Occipital lobe (tissue), 3 donors: ENCODE measurements at places on chromosomes 16 and 17.

DNA sequence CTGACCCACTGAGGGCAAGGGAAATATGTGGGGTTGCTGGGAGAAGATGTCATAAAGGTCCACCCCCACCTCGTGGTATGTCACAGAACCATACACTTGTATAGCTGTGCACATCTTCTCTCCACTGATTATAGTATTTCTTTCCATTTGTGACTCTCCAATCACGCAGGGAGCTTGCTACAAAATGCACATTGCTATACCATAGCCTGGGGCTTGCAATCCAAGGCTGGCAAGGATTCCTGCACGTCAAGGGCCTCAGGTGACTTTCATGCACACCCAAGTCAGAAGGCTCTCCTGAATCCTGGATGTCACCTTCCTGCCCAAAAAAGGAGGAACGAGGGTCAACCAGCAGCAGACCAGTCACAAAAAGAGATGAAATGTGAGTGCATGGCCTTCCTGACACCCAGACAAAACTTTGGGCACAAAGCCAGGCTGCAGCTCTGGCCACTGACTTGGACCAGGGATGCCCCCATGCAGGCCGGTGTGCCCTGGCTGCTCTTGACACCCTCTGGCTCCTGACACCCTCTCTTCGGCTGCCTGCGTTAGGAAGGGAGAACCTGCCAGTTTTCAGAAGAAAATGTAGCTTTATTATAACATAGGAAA, 12.1 kb downstream of the TBC1D26 start:
- DNase-seq = no peak

DNA sequence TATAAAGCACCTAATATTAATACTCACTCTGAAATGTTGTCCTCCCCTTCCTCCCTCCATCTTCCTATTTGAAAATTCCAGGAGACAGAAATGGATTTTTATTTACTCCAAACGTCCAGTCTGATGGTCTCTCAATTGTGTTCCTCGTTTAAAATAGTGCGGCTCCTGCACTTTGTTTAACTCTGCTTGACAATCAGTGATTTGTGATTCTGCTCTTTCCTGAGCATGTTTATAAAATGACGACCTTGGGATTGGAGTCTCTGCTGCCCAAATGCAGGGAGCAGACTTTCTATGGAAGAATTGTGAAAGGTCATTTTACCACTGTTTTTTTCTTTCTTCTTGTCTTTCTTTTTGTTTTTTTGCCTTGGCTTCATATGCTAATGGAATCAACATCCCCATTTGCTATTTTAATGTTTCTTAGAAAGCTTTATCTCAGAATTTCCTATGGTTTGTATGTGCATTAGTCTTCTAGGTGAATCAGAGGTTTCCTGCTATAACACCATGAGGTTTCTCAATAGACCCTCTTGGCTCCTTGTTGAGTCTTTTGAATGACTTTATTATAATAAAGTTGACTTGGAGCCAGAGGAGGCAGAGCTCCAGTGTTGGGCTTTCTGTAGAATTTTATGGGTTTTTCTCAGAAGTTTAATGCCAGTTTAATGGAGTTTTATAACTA, 376.5 kb downstream of the CDH11 start:
- no peak for DNase-seq

DNA sequence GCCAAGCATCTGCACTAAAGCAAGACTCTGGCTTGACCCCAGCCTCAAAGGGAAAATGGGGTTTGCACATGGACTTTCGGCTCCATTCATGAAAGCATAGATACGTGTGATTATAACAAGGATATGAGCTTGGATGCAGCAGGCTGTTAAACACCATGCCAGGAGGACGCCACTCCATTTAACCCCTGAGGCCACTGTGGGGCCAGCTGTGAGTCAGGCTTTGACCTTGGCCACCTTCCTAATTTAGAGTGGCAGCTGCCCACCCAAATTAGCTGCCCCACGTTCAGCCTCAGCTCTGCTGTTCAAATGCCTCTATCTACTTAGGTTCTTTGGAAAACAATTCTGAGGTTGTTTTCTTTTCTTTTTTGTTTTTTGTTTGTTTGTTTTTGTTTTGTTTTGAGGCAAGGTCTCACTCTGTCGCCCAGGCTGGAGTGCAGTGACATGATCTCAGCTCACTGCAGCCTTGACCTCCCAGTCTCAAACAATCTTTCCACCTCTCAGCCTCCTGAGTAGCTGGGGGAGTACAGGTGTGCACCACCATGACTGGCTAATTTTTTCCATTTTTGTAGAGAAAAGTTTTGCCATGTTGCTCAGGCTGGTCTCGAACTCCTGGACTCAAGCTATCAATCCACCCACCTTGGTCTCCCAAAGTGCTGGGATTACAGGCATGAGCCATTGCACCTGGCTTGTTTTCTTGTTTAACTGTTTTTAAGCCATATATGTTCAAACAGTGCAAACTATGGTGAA, 23.2 kb upstream of the KIFC3 start:
- DNase-seq = no peak

DNA sequence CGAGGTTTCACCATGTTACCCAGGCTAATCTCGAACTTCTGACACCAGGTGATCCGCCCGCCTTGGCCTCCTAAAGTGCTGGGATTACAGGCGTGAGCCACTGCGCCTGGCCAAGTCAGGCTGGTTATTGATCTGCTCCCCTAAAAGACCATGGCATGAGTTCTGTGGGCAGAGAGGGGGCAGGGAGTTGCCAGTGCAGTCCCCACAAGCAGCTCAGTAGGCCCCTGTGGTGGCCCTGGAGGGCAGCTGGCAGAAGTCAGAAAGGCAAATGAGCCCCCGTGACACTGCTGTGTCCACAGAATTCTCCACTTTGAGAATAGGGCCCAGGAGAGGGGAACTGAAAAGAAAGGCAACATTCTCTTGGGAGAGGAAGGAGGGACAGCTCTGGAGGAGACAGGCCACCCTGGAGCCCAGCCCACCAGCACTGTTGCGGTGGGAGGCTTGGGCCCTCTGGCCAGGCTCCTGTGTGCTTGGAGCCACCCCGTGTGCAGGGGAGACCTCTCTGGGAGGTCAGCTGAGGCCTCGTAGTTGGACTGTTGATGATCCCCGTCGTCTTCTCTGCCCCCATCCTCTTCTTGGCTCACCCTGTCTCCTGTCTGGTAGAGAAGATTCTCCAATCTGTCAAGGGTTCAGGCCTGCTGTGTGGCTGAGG, 2.1 kb upstream of the AMDHD2 start:
- no peak for DNase-seq

DNA sequence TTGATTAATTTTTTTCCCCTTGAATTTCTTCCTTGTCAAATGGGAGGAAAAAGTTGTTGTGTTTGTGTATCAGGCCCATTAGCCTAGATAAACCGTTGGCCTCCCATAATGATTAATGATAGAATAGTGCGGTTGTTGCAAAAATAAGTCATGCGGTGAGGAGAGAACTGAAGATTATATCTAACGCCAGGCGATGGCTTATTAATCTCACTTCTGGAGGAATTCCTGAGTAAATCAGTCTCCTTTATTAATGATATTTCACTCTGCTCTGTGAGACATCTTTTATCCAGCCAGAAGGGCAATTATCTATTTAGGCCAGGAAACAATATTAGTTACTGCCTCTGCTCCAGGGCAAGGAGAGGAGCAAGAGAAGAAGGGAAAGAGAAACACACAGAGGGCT, 107.3 kb downstream of the IRX5 start:
- DNase-seq = no peak

GRCh38 chr17:30401097-30401496, 22.4 kb downstream of the CPD start:
- no peak for DNase-seq

DNA sequence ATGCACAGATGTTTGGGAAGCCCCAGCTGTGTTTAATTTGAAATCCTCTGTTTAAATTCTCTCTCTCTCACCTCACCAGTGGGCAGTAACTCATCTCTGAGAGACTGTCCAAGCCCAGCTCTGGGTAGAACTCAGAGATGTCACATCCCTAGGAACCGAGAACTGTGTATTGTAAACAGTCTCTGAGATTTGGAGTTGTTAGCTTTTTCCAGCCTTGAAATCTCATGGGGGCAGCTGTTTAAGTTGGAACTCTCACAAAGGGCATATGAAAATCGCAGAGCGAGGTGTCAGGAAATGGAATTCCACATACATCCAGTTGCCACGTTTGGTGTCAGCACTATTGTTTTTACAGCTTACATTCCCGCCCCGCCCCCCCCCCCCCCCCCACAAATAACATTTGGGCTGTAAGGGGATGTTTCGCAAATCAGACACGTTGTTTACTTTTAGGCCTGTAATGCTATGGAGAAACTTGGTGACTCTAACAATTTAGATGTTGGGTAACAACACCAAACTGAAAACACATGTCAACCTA, 34.3 kb downstream of the VPS35L start:
- no peak for DNase-seq

DNA sequence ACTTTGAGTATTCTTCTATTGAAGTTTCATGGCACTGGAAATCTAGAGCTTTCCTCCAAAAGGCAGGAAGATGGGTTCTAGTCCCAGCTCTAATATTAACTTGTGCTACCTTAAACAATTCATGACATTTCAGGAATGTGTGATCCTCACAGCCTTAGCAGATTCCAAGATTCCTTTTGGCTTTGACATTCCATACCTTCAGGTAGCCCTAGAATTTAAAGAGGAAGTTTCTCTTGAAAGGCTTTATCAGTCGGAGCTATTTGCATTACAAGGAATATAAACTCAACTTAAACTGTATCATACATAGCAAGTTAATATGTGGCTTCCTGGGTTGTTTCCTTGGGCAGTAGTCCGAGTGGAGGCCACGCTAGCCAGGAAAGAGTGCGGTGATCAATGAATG, 330.0 kb downstream of the SHISA9 start:
- DNase-seq = no peak

DNA sequence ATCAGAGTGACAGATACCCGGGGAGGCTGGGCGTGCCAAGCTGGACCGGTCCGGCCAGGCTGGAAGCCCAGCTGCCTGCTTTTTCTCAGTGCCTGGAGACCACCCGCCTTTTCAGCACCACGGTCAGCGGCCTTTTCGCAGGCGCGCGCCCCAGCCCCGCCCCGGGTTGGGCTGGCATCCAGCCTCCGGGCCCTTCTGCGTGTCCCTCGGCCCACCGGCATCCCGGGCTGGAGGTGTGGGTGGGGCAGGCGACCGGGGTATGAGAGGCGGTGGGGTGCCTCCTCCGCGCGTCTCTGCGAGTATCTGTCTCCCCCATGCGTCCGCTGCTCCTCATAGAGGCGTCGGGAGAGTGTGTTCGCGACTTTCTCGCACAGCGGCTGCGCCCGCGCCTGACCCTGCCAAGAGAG, 102.5 kb downstream of the MRM1 start:
- DNase-seq = no peak

DNA sequence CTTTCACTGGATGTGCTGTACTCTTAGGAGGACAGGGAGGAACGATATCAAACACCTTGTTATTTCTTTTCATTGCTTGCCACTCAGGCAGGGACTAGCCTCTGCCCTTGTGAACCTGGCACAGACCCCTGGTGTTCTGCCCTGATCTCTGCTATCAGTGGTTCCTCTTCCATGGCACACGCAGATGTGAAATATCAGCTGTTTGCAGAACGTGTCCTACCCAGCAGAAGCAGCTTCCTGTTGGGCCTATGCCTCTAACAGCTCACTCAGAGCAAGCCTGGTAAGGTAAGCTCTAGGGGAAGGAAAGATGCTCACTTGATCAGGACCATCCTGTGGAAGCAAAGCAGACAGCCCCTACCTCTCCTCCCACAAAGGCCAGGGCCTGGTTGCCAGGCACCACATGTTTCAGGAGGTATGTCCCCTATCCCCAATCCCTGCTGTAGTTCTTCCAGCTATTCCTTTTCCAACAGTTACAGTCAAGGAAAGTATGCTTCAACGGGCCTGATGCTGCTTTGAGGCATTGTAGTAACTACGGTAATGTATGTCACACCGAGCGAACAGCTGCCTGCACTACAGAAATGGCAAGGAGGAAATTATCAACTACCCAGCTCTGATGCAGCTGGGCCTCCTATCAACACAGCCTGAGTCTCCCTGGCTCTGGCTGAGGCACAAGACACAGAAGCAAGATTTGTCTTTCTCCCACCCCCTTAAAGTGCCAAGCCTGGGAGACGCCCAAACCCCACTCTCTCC, 41.3 kb upstream of the GFOD2 start:
- no peak for DNase-seq
